HT1080 (cell line): ENCODE measurements at places on chromosomes 2 and 18. TPM values are rescaled to one million over a fixed set of nuclear protein-coding genes. Genes with fewer than 3 reads are reported as not detected.
A peak's percentile ranks its signal among the peaks of the same experiment; 100 is the strongest.

GRCh38 chr18:75429975-75430374 lies 2.5 kb upstream of the SMIM21 start:
- no peak for DNase-seq

DNA sequence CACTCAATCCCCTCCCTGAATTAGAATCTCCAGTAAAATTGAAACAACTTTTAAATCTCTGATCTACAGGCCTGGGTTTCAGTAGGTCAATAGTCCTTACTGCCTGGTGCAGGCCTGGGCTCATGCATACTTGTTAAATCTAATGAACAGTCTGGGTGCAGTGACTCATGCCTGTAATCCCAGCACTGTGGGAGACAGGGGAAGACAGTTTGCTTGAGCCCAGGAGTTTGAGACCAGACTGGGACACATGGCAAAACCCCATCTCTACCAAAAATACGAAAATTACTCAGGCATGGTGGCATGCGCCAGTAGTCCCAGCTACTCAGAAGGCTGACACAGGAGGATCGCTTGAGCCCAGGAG lies 94.7 kb upstream of the SP3 start:
- peak; percentile 44 for DNase-seq

The SPATS2L gene
- 145 and 158 TPM in 2 replicates for total RNA-seq

DNA sequence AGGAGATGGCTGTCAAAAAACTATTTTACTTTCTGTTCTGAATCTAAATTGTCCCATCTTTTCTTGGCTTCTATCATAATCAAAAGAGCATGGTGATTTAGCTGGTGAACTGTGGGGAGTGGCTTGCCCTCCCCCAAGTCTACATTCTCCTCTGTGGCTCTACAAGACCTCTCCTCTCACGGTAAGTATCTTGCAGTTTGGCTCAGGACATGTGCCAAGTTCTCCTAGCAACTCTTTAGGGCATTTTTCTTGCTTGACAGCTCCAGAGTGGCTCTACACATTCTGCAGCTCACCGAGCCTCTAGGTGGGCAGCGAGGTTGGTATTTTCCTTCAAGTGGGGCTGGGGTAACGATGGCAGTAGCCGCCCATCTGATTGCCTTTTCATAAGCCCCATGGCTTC lies 29.1 kb downstream of the SLC4A5 start:
- DNase-seq: no peak

- no peak for DNase-seq
Observed at GRCh38 chr18:63905361-63905760, 2.4 kb upstream of the SERPINB10 start.

DNA sequence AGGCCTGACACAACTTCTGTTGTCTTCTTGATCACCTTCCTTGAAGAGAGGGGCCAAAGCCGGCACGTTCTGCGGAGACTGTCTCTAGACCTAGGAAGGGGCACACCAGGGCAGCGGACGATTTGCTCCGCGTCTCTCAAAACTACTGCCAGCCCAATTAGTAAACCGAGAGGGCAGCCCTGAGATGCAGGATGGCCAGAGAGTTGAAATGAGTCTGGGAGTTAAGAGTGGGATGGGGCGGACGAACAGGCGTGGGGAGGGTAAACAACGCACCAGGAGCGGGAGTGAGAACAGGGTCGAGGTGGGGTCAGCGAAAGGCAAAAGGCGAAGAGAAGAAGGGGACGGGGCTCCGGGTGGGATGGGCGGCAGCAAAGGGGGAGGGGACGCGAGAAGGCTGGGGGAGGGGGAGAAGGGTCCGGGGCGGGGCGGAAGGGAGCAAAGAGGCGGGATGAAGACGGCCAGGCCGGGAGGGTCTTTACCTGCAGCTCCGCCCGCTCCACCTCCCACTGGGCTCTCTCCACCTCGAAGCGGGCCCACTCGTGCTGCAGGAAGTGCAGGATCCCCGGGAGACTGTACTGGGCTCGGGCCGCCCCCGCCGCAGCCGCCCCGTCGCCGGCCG lies 476 bp downstream of the STRN start:
- DNase-seq: peak; percentile 9

DNA sequence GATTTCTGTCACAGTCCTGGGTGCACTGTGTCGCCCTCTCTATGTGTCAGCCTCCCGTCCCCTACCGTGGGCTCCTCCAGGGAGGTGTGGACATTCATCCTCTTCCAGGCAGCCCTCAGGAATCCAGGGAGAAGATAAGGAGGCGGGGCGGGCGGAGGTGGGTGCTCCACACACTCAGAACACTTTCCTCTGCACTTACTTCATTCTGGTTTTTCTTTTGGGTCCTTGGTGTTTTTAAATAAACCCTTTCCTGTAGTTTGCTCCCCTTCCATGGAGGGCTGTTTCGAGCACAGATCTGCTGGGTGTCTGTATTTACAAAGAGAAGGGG lies 183.9 kb downstream of the FAM210A start:
- DNase-seq: no peak

The ANKRD30BL gene
- not detected in 2 replicates for total RNA-seq

DNA sequence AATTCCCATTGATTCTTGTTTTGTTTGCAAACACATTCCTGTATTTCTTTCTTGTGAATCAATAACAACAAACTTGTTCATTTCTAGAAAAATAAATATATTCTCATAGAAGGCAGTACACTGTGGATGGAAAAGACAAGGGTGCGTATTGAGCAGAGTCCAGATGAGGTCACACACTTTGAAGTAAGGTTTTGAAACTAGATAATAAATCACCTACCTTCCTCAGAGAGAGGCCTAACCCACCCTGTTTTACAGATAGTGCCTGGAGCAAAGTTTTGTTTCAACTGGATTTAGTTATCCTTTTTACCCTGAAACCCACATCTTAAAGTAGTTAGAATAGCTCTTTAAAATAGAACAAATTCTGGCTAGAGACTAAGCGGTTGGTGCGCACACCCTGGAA lies 137.1 kb upstream of the PIEZO2 start:
- no peak for DNase-seq

The FAHD2A gene
- total RNA-seq: 35.1 and 41.7 TPM in 2 replicates

The SERPINB13 gene
- total RNA-seq: not detected in 2 replicates

DNA sequence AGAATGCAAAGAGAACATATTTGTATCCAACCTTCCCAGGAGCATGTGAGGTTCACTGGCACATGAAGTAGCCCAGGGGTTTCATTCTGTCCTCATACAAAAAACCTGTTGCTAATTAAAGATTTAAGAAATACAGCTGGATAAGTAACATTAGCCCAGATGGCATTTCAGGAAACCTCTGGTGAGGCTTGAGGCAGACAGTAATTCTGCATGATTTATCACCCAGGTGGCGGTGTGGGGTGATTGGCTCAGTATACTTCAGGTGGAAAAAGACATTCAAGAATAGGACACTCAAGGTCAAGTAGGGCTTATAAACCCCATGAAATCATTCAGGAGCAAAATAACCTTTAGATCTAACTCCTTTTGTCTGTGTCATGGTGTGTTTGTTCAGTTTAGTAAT lies 237.4 kb downstream of the RNF144A start:
- no peak for DNase-seq

- DNase-seq: peak; percentile 31
Observed at GRCh38 chr18:22564036-22564435, 146.3 kb upstream of the CTAGE1 start.

DNA sequence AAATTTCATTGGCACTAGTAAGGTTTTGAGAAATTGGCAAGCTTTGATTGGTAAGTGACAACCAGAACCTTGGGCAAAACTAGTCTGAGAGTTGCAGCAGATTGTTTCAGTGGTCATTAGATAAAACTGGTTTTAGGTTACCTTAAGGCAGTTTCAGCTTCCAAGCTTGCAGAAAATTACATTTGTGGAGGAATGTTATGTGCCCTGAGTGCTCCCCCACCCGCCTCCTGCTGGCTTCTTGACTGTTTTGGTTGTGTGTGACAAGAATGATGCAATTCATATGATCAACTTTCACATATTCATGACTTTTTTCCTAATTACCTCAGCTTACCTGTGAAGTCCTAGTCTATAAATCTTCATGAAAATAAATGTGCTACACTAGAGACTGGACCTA lies 599.5 kb upstream of the ZNF804A start:
- no peak for DNase-seq

The SERPINB11 gene
- not detected in 2 replicates for total RNA-seq

The PARD6G gene
- total RNA-seq: 3.3 and 3.9 TPM in 2 replicates

DNA sequence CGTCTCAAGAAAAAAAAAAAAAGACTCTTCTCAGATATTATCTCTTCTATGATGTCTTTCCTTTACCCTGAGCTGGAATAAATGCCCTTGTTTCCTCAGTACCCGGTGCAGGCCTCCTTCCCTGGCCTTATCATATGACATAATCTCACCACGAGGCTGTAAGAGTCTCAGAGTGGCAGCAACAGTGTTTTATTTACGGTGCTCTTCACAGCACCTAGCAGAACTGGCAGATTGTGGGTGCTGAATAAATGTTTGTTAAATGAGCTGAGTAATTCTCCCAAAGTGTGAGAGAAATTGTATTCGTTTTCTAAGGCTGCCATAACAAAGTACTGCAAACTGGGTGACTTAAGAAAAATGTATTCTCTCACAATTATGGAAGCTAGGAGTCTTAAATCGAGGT lies 82.8 kb upstream of the CD28 start:
- DNase-seq: peak; percentile 19

The CCDC148 gene
- total RNA-seq: 0.39 and 0.73 TPM in 2 replicates

- no peak for DNase-seq
Observed at GRCh38 chr18:50307400-50307737, 19.9 kb upstream of the CXXC1 start.

DNA sequence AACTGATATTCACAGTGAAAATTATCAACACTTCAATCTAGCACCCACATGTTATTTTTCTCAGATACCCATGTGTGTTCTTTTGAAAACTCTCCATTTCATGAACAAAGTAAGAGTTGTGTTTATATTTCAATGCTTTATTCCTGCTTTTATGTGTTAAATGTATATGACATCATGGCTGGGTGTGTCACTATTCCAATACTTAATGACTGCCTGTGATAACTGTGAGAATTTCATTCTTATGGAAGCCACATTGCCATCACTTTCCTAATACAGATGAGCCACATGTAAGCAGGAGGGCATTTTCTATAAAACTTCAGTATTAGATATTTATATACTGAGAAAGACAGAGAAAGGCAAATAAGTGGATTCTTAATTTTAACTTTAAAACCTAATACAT lies 100.4 kb upstream of the FIGN start:
- no peak for DNase-seq

DNA sequence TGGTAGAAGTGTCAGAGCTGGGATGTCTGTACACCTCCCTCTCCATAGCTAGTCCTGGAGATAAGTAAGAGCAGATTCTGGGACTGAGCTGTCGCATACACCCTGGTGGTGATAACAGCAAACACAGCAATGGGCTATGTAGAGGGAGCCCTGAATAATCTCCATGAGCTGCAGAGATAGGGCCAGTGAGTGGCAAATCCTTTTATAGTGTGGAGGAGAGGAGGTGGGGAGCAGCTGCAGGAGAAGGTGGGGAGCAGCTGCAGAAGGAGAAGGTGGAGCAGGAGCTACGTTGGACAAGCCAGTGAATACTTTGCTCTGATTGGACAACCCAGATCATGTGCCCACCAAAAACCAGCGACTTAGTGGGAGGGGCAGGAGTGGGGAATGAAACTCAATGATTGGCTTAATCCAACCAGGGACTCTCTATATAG lies 85.5 kb downstream of the TMEM247 start:
- DNase-seq: no peak

- DNase-seq: no peak
Observed at GRCh38 chr2:108825254-108825653, 38.7 kb downstream of the CCDC138 start.

The MOGAT1 gene
- not detected in 2 replicates for total RNA-seq

DNA sequence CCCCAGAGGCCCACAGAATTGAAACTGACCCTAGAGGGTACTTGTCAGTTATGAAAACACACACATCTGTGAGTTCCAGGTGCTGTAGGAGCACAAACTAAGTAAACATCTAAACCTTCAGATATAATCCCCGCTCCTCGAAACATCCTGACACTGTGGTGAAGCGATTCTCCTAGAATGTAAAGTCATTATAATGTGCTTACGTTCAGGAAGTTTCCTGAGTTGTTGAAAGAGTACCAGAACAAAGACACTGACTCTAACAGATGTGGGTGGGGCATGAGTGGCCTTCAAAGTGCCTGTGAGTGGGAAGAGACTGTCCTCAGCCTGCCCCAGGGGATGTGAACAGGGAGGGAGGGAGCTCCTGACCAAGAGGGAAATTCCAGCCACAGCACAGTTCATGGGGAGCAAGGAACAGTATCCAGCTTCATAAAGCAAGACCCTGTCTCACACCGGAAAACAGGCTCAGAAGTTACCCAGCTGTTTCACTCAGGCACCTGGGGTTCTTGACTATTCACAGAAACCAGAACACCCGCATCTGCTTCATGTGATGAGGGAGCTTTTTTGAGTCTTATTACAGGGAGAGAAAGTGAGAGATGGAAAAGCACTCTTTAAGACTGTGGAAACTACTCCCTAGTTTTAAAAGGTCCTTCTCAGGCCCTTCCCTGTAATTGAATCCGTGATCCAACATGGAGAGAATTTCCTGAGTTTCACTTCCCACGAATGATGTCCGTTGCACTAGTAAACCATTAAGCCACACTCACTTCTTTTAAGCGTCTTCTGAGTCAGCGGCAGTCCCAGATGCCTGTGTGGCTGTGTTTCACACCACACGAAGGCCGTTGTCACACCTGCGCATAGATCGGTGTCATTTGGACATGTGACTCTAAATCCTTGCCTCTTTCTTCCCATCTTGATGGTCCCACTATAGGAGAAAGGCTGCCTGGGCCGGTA lies 88.6 kb upstream of the EML6 start:
- peak; percentile 75 for DNase-seq

GRCh38 chr18:79792096-79792987 lies 5.4 kb upstream of the KCNG2 start:
- DNase-seq: no peak

DNA sequence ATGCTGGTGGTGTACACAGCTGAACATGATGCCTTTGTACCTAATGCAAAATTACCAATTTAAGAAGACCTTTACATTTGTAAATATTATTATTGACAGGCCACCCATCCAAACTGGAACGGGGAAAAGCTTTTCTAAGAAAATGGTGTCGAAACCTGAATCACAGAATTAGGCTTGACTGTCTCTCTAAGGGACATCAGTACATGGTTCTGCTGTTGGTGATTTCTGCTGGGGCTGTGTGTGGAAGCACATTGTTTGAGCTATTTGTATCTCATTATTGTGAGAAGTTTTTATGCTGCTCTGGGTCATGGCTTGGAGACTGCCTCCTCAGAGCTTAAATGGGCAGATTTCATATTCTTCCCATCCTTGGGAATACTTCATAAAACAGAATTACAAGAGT lies 420.9 kb upstream of the POU3F3 start:
- no peak for DNase-seq

GRCh38 chr2:100222844-100223243 lies 80.5 kb upstream of the AFF3 start:
- DNase-seq: no peak

The ANTXR1 gene
- total RNA-seq: 32.8 and 40.4 TPM in 2 replicates

The ZNF521 gene
- 17.5 and 19.9 TPM in 2 replicates for total RNA-seq

- no peak for DNase-seq
Observed at GRCh38 chr2:111898703-111899514, 502 bp downstream of the MERTK start.

DNA sequence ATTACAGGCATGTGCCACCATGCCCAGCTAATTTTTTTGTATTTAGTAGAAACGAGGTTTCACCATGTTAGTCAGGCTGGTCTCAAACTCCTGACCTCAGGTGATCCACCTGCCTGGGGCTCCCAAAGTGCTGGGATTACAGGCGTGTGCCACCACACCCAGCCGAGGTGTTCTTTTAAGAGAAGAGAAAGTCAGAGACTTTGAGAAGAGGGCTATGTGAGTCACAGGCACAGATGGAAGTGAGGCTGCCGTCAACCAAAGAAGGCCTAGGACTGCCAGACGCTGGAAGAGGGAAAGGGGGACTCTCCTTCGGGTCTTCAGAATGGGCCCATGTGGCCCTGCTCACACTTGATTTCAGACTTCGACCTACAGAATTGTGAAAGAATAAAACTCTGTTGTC lies 67.2 kb upstream of the SH3BP4 start:
- DNase-seq: no peak

The ALK gene
- total RNA-seq: 0.06 TPM in 1 of 2 replicates, not detected in the other
